Activated CD8-positive, alpha-beta T cell treated with anti-CD3 and anti-CD28 coated beads, Interleukin-2, amount 10 ng/mL, durations not matched to agents 7 days and 5 days (primary cell): ENCODE measurements at places on chromosomes 2 and 18. TPM values are rescaled to one million over a fixed set of nuclear protein-coding genes. Genes with fewer than 3 reads are reported as not detected.

GRCh38 chr2:149597050-149597667 lies 9.6 kb upstream of the MMADHC start:
- DNase-seq: no peak

- DNase-seq: peak; percentile 90
These were observed 4.4 kb downstream of the ANKRD23 start for GRCh38 chr2:96839293-96839874.

DNA sequence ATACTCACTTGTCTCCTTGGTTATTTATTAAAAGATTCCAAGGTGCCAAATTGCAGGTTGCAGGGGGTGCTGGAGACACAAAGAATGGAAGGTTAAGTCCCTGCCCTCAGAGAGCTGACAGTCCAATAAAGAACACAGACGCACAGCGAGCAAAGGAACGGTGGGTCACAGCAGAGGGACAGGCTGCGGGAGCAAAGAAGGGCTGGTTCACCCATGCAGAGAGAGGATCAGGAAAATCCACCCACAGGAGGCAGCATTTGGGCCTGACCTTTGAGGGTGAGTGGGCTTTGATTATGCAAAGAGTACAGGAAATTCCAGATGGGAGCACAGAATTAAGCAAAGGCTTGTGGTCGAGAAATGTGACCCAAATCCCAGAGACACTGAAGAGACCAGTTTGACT lies 45.0 kb downstream of the ZBTB7C start:
- no peak for DNase-seq

DNA sequence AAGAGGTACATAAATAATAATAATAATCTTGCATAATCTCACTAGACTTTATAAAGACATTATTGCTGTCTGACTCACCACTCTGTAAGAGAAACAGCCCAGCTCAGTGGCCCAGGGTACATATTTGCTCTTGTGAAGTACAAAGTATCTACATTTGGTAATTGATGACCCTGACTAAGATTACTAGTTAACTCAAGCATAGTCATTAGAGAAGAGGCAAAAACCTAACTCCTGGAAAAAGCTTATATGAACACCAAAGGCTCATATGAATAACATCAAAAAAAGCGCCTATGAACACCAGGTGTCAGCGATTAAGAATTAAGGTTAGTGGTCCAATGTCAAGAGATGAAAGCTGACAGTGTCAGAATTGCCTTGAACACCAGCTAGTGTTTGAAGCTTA lies 38.4 kb downstream of the RAD51AP2 start:
- no peak for DNase-seq

DNA sequence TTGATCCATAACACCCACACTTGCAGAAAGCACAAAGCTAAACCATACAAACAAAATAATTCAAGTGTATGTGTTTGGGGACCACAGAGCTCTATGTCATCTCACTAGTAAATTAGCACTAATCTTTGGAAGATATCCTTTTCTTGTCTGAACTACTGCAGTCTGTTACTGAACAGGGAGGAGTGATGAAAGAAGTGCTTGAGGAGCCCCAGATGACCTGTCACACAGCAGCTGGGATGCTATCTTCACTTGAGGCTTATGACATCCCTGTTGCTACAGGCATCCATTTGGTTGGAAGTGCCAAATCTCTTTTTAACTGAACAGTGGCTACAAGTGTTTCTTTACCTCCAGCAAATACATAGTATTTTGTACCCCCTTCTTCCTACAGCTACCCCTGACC lies 386.3 kb upstream of the CHAC2 start:
- no peak for DNase-seq

DNA sequence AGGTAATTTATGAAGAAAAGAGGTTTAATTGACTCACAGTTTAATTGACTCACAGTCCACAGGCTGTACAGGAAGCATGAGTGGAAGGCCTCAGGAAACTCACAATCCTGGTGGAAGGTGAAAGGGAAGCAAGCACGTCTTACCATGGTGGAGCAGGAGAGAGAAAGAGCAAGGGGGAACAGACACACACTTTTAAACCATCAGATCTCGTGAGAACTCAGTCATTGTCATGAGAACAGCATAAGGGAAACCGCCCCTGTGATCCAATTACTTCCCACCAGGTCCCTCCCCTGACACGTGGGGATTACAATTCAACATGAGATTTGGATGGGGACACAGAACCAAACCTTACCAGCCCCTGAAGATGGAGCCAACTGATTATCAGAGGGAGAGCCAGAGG lies 11.2 kb upstream of the PUM2 start:
- DNase-seq: no peak

GRCh38 chr2:217918308-217919024 lies 84.3 kb downstream of the TNS1 start:
- DNase-seq: no peak

The TSN gene
- 57.9 TPM for total RNA-seq

The ARHGAP28 gene
- not detected for total RNA-seq

The CKAP2L gene
- total RNA-seq: 63.4 TPM
